ENCODE measurements at places on chromosomes 11 and 22.

- DNase-seq: no peak
Observed at GRCh38 chr11:945986-946385, 20.3 kb downstream of the AP2A2 start.

- DNase-seq: no peak
Observed at GRCh38 chr22:49237703-49238102, 590.0 kb downstream of the BRD1 start.

GRCh38 chr11:125902277-125902926 is 604 bp downstream of the PUS3 start:
- no peak for DNase-seq

- DNase-seq: no peak
Observed at GRCh38 chr11:1149545-1149944, 8.2 kb upstream of the MUC5AC start.

DNA sequence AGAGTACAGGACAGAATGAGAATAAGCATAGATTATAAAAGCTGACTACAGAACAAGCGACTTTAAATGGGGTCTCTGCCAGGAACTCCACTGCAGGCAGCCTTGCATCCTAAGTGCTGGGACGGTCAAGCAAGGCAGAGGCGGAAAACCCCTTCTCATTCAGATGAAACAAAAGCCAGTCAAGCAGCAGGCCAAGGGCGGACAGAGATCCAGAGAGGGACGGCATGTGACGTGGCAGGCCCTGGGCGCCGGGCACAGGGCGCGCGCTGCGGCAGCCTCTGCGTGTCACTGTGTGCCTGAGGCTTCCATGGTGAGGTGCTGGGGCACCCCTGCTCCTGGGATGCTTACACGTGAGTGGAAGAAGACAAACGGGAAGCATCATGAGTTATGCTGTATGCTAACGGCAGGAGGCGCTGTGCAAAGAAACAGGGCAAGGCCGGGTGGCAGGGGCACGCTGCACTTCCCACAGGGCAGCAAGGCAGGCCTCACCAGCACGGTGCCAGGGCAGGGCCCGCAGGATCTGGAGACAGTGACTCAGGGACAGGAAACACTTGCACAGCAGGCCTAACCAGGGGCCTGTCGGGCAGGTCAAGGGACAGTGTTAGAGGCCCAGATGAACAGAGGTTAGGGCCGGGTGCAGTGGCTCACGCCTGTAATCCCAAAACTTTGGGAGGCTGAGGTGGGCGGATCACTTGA is 6.2 kb downstream of the TOLLIP start:
- no peak for DNase-seq

- DNase-seq: no peak
Observed at GRCh38 chr11:61019037-61019831, 47.8 kb downstream of the CD6 start.

- DNase-seq: no peak
Observed at GRCh38 chr11:12155696-12156095, 45.3 kb downstream of the MICAL2 start.

DNA sequence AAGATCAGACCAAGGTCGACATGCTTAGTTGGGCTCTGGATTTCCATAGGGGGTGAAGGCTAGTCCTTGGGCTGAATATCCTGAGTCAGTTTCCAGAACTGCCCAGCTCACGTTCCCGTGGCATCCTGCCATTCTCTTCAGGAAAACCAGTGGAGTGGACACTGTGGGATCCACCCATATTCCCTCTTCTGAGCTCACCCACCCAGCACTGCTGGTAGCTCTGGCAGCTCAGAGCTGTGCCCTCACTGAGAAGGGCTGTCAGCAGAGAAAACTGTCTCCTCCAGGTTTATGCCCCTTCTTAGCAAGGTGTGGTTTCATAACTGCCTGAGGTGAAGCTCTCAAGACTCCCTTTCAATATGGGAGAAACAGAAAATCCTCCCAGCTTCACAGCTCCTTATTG is 111.7 kb downstream of the GGTLC2 start:
- no peak for DNase-seq

GRCh38 chr11:36379653-36380052 is 83.6 kb downstream of the PRR5L start:
- no peak for DNase-seq

DNA sequence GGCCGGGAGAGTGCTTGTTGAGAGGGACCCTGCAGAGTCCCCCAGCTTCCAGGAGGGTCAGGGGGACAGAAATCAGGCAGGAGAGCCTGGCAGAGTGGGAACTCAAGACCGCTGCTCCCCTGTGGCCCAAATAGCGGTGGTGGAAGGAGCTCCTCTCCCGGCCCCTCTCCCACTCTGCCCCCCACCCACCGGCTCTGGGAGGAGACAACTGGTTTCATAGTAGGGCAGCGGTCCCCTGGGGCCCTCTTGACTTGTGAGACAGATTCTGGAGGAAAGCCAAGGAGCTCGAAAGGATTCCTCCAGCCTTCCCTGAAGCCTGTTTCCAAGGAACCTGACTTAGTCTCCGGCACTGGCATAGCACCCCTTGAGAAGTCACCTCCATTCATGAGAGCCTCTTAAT is 10.1 kb downstream of the PKNOX2 start:
- no peak for DNase-seq

- no peak for DNase-seq
Observed at GRCh38 chr11:119797123-119797611, 68.2 kb upstream of the NECTIN1 start.

- DNase-seq: no peak
Observed at GRCh38 chr11:71206186-71206585, 46.2 kb downstream of the SHANK2 start.

DNA sequence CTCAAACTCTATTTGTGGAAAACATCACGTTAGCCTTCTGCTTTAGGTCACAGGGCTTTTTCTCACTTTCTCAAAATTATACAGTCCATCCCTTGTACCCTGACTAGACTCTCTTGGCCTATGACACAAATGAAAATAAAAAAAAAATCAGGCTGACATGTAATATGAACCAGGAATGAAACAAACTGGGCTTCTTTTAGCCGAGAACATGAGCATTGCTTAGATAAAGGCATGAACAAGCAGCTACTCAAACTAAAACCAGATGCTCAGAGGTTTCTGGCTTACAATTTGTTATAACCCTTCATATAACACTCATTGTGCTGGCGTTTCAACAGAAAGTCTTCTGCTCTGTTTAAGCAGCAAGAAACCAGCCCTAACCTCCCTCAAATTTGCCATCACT is 265.5 kb upstream of the NARS2 start:
- no peak for DNase-seq

- DNase-seq: no peak
Observed at GRCh38 chr11:86245369-86246292, 1.1 kb downstream of the EED start.

DNA sequence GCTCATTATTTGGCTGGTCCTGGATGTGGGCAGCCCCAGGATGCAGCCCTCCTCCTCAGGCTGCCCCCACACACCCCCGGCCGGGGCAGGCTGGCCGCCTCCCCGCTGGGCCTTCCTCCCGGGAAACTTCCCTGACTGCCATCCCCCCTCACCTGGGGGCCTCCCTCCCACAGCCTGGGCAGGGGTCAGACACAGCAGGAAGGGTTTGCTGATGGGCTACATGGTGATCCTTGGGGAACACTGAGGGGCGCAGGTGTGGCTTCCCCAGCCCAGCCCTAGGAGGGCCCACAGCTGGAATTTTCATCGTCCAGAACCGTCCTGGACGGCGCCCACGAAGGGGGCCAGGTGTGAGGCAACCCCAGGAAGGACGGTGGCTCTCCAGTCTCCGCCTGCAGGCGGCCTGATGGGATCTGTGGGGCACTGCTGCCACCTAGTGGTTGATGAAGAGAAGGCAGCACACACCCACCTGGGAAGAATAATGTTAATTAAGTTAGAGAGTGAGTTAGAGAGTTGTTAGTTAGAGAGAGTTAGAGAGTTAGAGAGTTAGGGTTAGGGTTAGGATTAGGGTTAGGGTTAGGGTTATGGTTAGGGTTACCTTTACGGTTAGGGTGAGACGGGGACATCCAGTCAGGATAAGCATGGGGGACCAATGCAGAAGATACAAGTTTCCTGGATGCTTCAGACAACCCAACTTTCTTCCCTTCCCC is 75.9 kb upstream of the PRR5 start:
- DNase-seq: peak; percentile 56

DNA sequence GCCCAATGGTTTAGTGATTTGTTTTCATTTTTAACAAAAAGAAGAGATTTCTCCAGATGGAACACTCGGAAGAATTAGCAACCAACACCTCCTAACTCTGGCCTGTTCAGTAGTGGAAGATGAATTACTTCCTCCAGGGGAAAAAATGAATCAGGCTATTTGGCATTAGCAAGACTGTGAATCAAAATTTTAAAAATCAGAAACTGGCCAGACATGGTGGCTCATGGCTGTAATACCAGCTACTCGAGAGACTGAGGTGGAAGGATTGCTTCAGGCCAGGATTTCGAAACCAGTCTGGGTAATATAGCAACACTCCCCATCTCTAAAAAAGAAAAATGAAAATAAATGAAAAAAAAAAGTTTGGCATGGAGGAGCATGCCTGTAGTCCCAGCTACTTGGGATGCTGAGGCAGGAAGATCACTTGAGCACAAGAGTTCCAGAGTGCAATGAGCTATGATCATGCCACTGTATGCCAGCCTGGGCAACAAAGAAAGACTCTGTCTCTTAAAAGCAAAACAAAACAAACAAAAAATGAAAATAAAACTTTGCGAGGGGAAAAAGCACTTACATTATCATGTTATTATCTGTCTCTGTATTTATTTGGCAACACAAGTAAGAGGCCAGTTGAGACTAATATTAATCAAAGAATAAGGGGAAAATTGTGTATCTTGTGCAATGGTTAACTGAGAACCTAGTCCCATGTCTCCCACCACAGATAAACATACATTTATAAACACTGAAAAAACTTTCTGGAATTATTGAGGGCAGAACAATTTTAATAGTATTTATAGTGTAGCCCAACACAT is 796.3 kb upstream of the ANO3 start:
- DNase-seq: no peak

DNA sequence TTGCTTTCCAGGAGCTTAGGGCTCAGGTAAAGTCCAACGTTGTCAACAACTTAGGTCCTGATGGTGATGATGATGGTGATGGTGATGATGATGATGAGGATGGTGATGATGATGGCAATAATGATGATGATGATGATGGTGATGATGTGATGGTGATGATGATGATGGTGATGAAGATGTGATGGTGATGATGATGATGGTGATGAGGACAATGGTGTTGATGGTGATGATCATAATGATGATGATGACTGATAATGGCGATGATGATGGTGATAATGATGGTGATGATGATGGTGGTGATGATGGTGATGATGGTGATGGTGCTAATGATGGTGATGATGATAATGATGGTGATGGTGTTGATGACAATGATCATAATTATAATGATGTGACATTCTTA is 750.2 kb downstream of the TBC1D22A start:
- no peak for DNase-seq

DNA sequence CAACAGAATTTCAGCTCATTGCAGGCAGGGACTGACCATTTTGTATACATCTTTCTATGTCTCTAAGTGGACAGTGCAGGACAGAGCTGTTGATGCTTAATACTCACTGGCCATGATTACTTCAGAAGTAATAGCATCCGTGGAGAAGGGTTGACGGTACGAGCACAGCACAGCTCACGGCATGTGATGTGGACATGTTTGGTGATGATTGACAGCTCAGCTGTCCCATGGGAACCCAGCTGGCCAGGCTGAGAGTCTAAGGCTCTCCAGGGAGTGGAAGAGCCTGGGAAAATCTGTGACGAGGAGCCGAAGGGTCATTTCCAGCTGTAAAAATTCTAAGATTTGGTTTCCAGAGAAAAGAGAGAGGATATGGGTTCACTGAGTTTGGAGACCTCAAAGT is 198.2 kb downstream of the SNX19 start:
- DNase-seq: no peak

DNA sequence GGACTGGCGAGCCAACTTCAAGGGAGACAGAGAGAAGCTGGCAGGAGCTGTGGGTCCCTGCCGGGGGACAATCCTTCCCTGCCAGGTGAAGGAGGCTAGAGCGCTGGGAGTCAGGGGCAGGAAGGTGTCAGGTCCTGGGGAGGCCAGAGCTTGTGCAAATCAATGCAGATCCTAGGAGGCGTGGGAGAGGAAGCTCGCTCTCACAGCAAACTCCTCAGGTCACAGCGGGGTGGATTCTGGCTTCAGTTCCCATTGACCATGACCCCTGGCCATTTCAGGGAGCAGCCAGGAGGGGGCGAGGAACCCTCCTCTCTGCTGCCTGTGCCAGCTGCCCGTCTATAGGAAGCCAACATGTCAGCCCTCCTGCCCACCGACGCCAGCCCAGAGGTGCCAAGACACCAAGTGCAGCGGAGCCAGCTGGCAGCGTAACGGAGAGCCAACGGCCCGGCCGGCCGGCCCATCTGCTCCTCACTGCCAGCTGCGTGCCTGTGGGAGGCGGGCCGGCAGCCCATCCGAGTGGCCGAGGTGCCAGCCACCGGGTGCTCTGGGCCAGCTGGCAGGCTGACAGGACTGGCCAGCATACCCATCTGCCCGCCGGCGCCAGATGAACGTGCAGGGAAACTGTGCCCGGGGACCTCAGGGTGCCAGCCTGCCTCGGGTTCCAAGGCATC is 374.8 kb downstream of the MIAT start:
- no peak for DNase-seq

DNA sequence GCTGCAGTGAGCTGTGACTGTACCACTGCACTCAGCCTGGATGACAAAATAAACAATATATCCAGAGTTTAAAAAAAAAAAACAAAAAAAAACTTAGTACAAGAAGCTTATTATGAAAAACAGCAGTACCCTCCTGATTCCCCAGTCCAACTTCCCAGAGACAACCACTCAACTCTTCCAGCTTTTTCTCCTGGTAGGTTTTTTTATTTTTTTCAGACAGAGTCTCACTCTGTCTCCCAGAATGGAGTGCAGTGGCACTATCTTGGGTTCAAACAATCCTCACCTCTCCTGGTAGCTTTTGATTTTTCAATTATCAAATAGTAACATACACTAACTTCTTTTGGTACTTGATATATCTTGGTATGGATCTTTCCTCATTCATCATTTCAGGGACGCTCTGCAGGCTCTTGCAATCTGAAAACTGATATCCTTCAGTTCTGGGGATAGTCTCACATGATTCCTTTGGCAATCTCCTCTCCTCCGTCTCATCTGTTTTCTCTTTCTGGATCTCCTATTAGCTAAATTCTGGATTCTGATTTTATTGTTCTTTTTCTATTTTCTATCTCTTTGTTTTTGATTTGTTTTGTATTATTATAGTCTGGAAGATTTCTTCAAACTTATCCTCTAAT is 44.9 kb downstream of the ALG9 start:
- no peak for DNase-seq

GRCh38 chr11:21988477-21988876 is 204.4 kb upstream of the ANO5 start:
- DNase-seq: no peak

DNA sequence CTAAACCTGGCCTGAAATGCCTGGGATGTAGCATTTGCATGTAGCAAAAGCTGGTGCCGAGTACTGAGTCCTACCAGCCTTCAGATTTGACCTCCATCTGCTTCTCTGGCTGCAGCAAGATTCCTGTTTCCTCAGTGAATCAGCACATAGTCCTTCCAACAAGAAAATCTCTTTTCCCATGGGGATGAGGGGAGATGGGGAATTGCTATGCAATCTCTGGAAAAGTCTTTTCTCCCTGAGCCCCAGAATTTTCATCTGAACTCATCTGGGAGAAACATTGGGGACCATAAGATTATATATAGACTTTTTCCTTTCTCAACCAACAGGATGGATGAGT is 32.0 kb upstream of the YWHAH start:
- DNase-seq: no peak

- no peak for DNase-seq
Observed at GRCh38 chr22:37476389-37477329, 9.5 kb downstream of the MFNG start.

GRCh38 chr22:16967453-16968217 is 40.4 kb downstream of the GAB4 start:
- DNase-seq: no peak

Measured in activated CD8-positive, alpha-beta memory T cell treated with anti-CD3 and anti-CD28 coated beads for 4 hours (primary cell).